Astrocyte of the hippocampus (primary cell): ENCODE measurements at places on chromosomes 3 and 15.

GRCh38 chr3:184907681-184908649 is 96.0 kb downstream of the VPS8 start:
- DNase-seq = peak; percentile 5

DNA sequence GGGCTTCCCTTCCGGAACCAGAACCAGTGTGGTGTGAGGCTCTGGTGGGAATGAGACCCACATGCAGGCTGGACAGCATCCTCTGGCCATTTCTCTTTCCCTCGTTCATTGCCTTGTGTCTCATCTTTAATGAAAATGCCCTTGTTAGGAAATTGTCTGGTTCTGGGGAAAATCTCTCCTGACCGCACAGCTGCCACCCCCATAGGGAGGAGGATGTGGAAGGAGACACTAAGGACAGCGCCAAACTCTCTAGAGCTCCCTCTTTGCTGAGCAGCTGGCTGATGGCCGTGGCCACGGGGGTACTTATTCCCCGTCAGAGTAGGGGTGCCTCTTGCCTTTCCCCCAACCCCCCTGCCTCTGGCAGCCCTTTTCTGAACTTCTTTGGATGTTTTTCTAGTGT is 297.6 kb upstream of the C2CD4B start:
- no peak for DNase-seq

DNA sequence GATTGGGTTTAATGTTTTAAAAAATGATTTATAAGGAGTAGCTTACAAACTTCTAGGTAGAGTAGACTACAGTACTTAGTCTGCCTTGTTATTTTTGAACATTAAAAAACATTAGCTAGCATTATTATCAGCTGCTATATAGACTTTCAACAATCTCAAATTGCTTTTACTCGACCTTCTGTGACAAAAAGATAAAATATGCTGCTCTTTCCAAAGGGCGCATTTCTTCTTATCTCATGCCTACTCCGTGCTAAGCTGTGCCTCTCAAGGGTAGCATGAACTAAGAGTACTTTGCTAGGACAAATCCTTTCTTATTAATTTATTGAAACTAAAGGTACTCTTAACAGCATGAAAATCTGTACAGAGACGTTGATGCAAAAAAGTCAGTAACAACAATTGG is 71.3 kb downstream of the SPRED1 start:
- DNase-seq = no peak

DNA sequence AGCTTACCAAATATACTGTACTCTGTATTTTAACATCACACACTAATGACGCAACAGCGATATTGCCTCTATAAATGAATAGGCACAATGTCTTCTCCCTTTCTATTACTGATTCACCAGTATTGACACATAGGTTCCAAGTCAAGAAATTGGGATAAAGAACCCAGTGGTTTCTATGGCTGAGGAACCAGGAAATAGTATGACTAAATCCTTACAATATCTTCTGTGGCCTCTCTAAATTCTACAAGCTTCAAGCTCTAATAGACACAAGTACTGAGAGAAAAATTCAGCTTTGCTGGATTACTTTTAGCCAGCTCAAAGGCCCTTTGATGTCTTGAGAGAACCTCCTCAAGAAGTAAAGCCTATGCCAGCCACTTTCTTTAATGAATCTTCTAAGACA is 162.5 kb downstream of the DPH6 start:
- DNase-seq = no peak

- DNase-seq = no peak
Measured at GRCh38 chr3:108106449-108106848, 15.6 kb upstream of the CD47 start.

GRCh38 chr3:184361932-184362667 is 590 bp downstream of the POLR2H start:
- peak; percentile 78 for DNase-seq

GRCh38 chr3:34056181-34056910 is 257.9 kb downstream of the PDCD6IP start:
- DNase-seq = no peak

DNA sequence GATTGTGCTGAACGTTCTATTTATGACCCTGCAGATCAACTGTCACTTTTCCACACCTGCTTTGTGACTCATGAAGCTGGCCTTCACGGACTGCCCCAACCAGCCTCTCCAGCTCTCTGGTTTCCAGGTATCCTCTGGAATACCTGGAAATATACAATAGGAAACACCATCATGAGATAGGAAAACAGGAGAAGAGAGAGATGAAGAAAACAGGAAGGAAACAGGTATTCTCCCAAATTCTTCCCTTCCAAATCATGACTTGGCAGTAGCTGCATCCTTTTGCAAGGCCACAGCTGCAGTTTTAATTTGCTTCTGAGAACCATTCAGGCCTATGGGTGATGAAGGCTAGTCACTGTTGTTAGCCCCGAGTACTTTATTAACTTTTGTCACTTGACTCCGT is 909.1 kb downstream of the EPHA3 start:
- no peak for DNase-seq

- DNase-seq = peak; percentile 29
Measured at GRCh38 chr15:36177590-36178302, 401.7 kb upstream of the CDIN1 start.

- DNase-seq = no peak
Measured at GRCh38 chr15:55389264-55389607, 18.9 kb downstream of the CCPG1 start.

GRCh38 chr15:90143166-90143655 is 40.9 kb upstream of the IDH2 start:
- peak; percentile 75 for DNase-seq

- no peak for DNase-seq
Measured at GRCh38 chr15:68328443-68328842, 50.9 kb downstream of the FEM1B start.

- no peak for DNase-seq
Measured at GRCh38 chr3:142263112-142263511, 37.7 kb upstream of the GK5 start.

GRCh38 chr3:177615015-177615414 is 417.7 kb upstream of the TBL1XR1 start:
- DNase-seq = peak; percentile 97
